ENCODE measurements at places on chromosomes 4 and X. TPM values are rescaled to one million over a fixed set of nuclear protein-coding genes. Genes with fewer than 3 reads are reported as not detected.

The FGF5 gene
- not detected for total RNA-seq

DNA sequence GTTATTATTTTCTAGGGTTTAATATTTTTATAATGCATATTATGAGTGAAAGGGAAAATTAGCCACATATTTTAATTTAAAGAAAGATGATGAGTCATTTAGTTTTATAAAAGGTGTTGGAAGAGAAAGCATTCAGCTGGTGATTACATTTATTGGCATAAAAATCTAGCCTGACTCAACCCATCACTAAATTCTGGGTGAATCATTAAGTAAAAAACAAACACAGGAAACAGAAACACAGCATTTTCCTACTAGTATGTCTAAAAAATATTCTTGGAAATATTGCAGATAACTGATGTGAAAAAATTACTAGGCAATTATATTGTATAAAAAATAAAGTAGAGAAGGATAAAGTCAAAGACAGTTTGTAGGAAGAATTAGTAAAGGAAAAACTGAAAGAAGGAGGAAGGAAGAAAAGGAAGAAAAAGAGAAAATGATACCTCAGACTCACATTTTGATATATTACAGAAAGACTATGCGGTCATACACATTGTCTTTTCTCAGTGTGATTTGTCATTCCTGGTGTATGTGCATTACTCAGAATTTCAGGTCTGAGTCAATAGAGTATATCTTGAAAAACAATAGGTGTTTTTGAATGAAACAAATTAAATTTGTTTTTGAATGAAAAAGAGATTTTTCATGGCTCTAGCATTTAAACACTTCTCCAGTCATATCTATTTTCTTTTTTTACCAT lies 48.0 kb upstream of the SPOCK3 start:
- no peak for DNase-seq

The FAM47C gene
- not detected for total RNA-seq

The NMU gene
- total RNA-seq, result not detected

GRCh38 chr4:183157215-183157614 lies 58.2 kb downstream of the WWC2 start:
- no peak for DNase-seq

The FGF16 gene
- not detected for total RNA-seq

DNA sequence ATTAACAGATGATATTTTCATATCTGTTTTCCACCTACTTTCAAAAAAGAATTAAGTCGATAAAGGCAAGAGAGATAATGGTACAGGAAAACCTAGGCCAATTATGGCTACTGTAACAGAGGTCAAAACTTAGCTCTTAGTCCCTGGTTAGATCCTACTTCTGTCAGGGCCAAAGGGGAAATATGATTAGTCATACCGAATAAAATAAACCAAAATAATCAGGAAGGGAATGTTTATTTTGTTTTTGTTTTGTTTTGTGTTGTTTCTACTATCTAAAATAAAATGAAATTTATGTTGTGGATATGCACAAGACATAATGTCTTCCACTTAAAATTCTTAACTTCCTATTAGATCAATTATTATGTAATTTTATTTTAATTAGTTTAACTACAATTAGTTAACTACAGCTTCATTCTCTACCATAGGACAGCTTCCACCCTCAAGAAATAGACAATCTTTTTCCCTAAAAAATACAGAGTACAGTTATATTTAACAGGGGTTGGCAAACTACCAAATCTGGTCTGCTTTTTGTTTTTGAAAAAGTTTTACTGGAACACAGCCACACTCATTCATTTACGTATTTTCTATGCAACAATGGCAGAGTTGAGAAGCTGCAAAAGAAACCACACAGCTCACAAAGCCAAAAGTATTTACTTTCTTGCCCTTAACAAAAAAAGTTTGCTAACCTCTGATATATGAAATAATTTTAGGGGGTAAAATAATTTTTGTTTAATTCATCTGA lies 25.4 kb downstream of the TMEM47 start:
- DNase-seq, result no peak

The OTC gene
- not detected for total RNA-seq

The AIMP1 gene
- total RNA-seq, result 69.5 TPM

DNA sequence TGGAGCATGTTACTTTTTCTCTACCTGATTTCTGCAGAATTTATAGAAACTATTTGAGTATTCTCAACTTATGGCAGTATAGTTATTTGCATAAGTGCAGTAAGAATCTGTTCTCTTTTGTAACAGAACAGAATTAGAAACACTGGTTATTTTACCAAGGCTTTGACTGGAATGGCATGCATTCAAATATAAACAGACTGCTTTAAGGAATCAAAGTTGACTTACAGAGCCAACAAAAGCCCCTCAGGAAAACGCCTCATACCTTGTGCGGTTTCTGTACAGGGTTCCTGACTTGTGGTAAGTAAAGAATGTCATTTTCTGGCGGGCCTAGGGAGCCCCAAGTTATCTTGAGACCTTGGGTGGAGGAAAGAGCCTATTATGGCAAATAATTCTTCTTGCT lies 97.1 kb downstream of the GPR143 start:
- DNase-seq, result no peak

DNA sequence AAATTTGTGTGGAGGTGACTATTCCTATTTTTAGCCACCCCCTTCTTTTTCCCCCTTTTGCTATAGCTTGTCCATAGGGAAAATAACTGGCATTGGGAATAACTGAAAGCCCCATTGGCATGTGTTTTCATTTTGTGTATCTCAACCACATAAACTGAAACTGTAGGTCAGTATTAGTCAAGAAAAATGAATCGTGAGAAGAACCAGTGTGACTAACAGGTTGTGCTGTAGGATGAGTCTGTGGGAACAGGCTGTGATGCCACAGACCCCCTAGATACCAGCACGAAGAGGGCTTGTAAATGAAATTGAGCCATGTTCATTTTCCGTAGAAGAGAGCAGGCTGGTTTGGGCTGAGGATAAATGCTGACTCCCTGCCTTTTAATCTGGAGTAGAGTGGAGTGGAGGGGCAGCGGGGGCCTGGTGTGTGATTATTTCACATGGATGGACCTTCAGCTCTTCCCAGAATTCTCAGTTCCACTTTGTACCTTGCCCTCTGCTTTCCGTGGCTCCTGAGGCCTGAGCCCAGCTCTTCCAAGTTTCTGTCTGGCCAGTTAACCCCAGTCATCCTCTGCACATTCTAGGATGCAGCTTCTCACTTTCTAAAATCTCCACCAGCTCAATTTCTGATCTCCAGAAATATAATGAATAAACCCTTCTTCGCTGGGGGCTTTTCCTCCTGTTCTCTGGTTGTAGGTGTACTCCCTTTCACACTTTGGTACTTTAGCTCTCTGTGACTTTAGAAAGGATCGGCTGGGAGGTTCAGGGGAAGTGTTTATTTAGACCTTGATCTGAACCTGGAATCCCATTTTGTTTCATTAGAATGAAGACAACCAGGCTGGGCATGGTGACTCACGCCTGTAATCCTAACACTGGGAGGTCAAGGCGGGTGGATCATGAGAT lies 37.3 kb downstream of the DCUN1D4 start:
- DNase-seq, result no peak

- no peak for DNase-seq
These were observed 15.7 kb downstream of the DAPP1 start for GRCh38 chr4:99832321-99832720.

DNA sequence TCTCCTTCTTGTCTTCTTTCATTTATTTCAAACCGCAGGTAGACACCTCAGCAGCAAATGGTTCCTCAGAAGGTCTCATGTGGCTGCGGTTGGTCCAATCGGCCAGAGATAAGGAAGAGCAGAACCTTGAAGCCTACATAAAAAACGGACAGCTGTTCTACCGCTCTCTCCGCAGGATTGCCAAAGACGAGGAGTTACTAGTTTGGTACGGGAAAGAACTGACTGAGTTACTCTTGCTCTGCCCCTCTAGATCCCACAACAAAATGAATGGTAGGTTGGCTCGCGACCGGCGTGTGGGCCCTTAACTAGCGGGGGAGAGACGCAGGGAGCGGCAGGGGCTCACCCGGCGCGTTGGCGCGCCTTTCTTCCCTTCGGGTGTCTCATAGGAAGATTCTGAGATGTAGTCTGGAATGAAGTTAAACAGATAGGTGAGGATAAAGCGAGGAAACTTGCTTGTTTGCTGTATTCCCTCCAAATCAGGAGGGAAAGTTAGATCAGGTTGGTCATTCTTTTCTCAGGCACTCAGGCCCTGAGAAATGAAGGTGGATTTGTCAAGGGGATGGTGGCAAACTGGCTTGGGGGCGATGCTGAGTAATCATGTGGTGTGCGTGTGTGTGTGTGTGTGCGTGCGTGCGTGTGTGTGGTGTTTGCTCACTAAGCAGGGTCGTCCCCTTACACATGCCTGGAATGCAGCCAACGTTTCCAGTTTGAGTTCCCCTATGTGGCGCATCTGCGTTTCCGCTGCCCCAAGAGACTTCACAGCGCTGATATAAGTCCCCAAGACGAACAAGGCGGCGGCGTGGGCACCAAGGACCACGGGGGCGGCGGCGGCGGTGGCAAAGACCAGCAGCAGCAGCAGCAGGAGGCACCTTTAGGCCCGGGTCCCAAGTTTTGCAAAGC lies 4.2 kb downstream of the PRDM8 start:
- DNase-seq, result peak; percentile 79

The VEGFC gene
- total RNA-seq, result not detected

- no peak for DNase-seq
These were observed 641.0 kb upstream of the PITX2 start for GRCh38 chr4:111263836-111264235.

The MAGEA12 gene
- not detected for total RNA-seq

- DNase-seq, result no peak
These were observed 268.1 kb downstream of the ANK2 start for GRCh38 chr4:113317523-113317922.

DNA sequence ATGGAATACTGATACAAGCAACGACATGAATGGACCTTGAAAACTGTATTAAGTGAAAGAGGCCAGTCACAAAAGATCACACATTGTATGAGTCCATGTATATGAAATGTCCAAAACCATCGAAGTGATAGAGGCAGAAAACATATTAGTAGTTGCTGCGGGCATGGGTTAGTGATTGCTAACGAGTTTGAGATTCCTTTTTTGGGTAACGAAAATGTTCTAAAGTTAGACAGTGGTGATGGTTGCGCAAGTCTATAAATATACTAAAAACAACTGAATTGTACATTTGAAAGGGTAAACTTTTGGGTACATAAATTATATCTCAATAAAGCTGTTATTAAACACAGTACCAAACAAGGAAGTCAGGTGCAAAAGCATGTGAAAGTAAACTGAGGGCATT lies 234.5 kb downstream of the FBXW7 start:
- no peak for DNase-seq

The TMPRSS11B gene
- not detected for total RNA-seq

GRCh38 chr4:110900213-110900769 lies 277.4 kb upstream of the PITX2 start:
- DNase-seq, result no peak

DNA sequence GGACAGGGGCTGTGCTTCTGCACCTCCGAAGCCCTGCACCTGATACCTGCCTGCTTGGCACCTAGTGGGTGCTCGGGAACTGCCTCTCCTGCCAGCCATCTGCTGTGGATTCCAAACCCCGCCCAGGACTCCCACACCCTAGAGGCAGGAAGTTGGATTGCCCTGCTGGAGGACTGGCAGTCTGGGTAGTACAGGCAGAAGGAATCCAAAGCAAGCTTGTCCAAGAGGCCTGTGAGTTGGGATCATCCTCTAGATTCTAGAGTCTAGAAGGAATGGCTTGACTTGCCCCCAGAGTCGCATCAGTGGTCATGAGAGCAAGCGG lies 64.6 kb upstream of the MTM1 start:
- no peak for DNase-seq

GRCh38 chr4:66911880-66912279 lies 633.4 kb downstream of the CENPC start:
- DNase-seq, result no peak
